ENCODE measurements at places on chromosomes 7 and 10. TPM values are rescaled to one million over a fixed set of nuclear protein-coding genes. Genes with fewer than 3 reads are reported as not detected.

Gene SFRP4
- total RNA-seq, result 171 TPM

Gene CALCR
- not detected for total RNA-seq

Gene PGAM2
- total RNA-seq, result not detected

Gene NKX2-3
- not detected for total RNA-seq

Gene LHFPL3
- not detected for total RNA-seq

Gene SPDYE6
- not detected for total RNA-seq

Gene MAGI2
- total RNA-seq, result 16.1 TPM

Gene IGFBP1
- not detected for total RNA-seq

Gene UNCX
- total RNA-seq, result not detected

Gene C10orf53
- total RNA-seq, result not detected

Gene NXPH1
- not detected for total RNA-seq

Gene KMT2C
- total RNA-seq, result 43.8 TPM

Gene MKX
- 0.25 TPM for total RNA-seq

Gene PKD2L1
- not detected for total RNA-seq

Data from fibroblast of the aortic adventitia (primary cell).